ENCODE measurements at places on chromosomes 1 and 21.

DNA sequence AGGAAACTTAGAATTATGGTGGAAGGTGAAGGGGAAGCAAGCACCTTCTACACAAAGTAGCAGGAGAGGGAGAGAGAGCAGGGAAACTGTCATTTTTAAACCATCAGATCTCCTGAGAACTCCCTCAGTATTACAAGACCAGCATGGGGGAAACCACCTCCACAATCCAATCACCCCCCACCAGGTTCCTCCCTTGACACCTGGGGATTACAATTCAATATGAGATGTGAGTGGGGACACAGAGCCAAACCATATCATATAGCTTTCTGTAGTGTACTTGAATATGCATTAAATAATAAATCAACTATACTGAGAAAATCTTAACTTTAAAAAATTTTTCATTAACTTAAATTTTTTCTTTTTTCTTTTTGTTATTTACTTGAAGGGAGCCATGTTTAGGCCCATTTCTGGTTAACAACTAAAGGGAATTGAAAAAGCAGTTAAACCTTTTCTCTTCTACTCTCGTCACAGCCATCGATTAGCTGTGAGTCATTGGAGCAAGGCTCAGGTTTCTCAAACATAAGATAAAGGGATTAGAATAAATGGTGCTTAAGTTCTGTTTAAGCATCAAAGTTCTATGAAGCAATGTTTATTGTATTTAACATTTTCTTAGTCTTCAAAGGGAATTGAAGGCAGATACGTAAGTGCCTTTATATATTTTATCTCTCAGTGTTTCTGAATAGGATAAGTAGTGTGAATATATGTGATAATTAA lies 72.2 kb upstream of the DPT start:
- no peak for DNase-seq
- H3K4me3 ChIP-seq = no peak overlapping the region
- no peaks in the 10 kb centered on the region for H3K36me3 ChIP-seq
- no peaks in the 10 kb centered on the region for H3K4me1 ChIP-seq

GRCh38 chr1:239807361-239807760 lies 284.3 kb upstream of the FMN2 start:
- H3K36me3 ChIP-seq = no peaks in the 10 kb centered on the region
- no peak for DNase-seq
- H3K4me3 ChIP-seq = no peak overlapping the region
- H3K27ac ChIP-seq = no peak overlapping the region
- no peaks in the 10 kb centered on the region for H3K27me3 ChIP-seq
- no peaks in the 10 kb centered on the region for H3K4me1 ChIP-seq

- peaks cover 2% of the 10 kb centered on the region for H3K4me1 ChIP-seq
- no peaks in the 10 kb centered on the region for H3K36me3 ChIP-seq
- H3K4me3 ChIP-seq = no peak within 1 kb of the TSS
- H3K27me3 ChIP-seq = peaks cover 12% of the 10 kb centered on the region
- H3K27ac ChIP-seq = no peak within 1 kb of the TSS
- no peak for DNase-seq
Measured at GRCh38 chr1:182952677-182953444, at the start of gene SHCBP1L. TSS of gene SHCBP1L (minus strand) at chr1:182953166. CDS start at chr1:182953133, 33 bp downstream.

DNA sequence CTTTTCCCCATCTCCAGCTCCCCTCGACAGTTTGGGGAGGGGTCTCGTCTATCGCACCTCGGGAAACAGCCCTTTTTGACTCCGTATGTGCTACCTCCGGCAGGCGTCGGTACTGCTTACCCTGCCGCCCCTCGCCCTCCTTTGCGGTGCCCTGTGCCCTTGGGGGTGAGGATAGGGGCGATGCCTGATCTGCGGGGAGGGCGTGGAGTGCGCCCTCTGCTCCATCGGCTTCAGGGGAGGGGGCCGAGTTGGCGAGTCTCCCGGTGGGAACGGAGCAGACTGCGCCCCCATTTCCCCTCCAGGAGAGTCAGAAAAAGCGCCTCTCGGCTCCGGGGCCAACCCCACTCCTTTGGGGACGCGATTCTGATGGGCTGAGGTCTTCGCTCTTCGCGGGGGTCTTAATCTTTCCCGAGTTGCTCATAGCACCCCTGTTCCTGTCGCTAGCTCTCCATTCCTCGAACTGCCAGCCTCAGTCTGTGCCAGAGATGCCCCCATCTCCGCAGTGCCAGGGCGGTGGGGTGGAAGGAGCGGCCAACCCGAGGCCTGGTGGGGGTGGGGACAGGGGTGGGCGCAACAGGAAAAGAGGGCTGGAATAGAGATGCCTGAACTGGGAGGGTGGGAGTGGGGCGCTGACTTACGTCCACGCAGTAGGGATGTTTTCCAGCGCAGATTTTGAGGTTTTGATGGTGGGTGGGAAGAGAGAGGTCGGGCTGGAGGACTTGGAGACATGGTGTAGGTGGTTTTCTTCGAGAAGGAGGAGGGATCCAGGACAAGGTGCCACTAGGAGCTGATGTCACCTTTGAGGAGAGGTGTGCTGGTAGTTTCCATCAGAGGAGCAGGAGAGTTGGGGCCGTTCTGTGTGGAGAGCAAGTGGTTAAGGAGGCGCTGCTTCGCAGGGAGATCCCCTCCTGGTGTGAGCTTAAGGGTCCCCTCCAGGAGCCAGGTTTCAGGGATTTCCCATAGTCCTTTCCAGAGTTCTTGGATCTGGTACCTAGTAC lies 674 bp downstream of the PPFIA4 start:
- peaks cover 15% of the 10 kb centered on the region for H3K4me1 ChIP-seq
- no peak for DNase-seq
- H3K27ac ChIP-seq = peak overlapping the region; percentile 36
- H3K36me3 ChIP-seq = peaks cover 8% of the 10 kb centered on the region
- H3K4me3 ChIP-seq = peak overlapping the region; percentile 70

- no peaks in the 10 kb centered on the region for H3K4me1 ChIP-seq
- H3K27me3 ChIP-seq = peaks cover 14% of the 10 kb centered on the region
- peak; percentile 35 for DNase-seq
- H3K36me3 ChIP-seq = no peaks in the 10 kb centered on the region
- H3K27ac ChIP-seq = no peak overlapping the region
Measured at GRCh38 chr21:42337830-42338728, 12.7 kb downstream of the TFF2 start.

DNA sequence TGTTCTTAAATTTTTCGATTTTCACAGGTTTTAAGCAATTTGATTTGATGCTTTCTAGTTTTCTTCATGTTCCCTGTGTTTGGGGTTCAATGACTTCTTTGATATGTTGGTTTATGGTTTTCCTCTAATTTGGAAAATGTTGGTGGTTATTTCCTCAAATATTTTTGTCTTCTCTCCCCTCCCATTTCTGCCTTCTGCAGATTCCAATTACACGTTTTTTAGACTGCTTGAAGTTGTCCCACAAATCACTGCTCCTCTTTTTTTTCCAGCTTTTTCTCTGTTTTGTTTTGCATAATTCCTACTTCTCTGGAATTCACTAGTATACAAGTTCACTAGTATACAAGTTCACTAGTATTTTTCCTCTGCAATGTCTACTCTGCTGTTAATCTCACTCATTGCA lies 61.3 kb downstream of the FAF1 start:
- H3K27ac ChIP-seq = no peak overlapping the region
- no peak for DNase-seq
- no peak overlapping the region for H3K4me3 ChIP-seq
- H3K4me1 ChIP-seq = no peaks in the 10 kb centered on the region
- H3K27me3 ChIP-seq = no peaks in the 10 kb centered on the region

GRCh38 chr1:31241321-31241720 lies 1.6 kb upstream of the NKAIN1 start:
- no peaks in the 10 kb centered on the region for H3K36me3 ChIP-seq
- H3K4me3 ChIP-seq = no peak overlapping the region
- H3K27me3 ChIP-seq = peaks cover 50% of the 10 kb centered on the region
- no peak overlapping the region for H3K27ac ChIP-seq

GRCh38 chr1:61523893-61524605 lies 200.9 kb downstream of the TM2D1 start:
- DNase-seq = no peak
- H3K36me3 ChIP-seq = no peaks in the 10 kb centered on the region
- no peak overlapping the region for H3K4me3 ChIP-seq
- H3K27me3 ChIP-seq = no peaks in the 10 kb centered on the region
- no peaks in the 10 kb centered on the region for H3K4me1 ChIP-seq
- H3K27ac ChIP-seq = no peak overlapping the region

GRCh38 chr1:155127105-155127966 lies at the start of gene EFNA1:
TSS of gene EFNA1 (plus strand) at chr1:155127876. CDS start at chr1:155127978, 102 bp downstream.
- peaks cover 42% of the 10 kb centered on the region for H3K27me3 ChIP-seq
- peak; percentile 57 for DNase-seq
- H3K36me3 ChIP-seq = peaks cover 2% of the 10 kb centered on the region
- H3K4me3 ChIP-seq = peak within 1 kb of the TSS; percentile 47
- no peak within 1 kb of the TSS for H3K27ac ChIP-seq

DNA sequence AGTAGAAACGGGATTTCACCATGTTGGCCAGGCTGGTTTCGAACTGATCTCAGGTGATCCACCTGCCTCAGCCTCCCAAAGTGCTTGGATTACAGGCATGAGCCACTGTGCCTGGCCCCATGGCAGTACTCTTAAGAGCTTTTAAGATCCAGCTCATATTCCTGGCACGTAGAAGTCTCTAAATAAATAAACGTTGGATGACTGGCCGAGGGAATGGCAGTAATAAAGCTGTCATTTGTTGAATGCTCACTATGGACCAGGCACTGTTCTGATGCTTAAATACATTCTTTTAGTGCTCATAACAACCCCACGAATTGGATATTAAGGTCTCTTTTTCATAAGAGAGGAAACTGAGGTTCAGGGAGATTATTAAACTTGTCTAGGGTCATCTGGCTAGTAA lies 20.9 kb downstream of the UBIAD1 start:
- peak; percentile 47 for DNase-seq
- H3K4me3 ChIP-seq = no peak overlapping the region
- H3K27ac ChIP-seq = no peak overlapping the region
- no peaks in the 10 kb centered on the region for H3K4me1 ChIP-seq
- peaks cover 5% of the 10 kb centered on the region for H3K36me3 ChIP-seq

DNA sequence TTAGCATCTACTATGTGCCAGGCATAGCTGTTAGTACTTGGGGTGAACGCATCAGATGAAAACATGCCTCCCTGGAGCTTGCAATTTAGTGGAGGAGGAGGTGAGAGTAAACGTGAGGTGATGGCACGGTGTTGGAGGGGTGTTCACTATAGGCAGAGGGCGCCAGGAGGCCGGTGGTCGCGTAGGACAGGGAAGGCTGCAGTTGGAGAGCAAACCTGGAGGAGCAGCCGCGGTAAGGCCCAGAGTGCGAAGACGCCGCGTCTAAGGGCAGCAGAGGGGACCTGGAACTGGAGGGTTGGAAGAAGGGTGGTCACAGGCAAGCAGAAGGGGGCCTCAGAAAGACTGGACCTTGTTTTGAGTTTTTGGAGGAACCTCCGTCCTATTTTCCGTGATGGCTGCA lies 30.2 kb upstream of the TRIM17 start:
- H3K36me3 ChIP-seq = no peaks in the 10 kb centered on the region
- no peak overlapping the region for H3K27ac ChIP-seq
- H3K4me1 ChIP-seq = no peaks in the 10 kb centered on the region
- peaks cover 34% of the 10 kb centered on the region for H3K27me3 ChIP-seq
- DNase-seq = no peak
